ENCODE measurements at places on chromosomes 2 and 18.

GRCh38 chr18:48121752-48122151 lies 191.3 kb upstream of the SMAD2 start:
- no peak for DNase-seq

DNA sequence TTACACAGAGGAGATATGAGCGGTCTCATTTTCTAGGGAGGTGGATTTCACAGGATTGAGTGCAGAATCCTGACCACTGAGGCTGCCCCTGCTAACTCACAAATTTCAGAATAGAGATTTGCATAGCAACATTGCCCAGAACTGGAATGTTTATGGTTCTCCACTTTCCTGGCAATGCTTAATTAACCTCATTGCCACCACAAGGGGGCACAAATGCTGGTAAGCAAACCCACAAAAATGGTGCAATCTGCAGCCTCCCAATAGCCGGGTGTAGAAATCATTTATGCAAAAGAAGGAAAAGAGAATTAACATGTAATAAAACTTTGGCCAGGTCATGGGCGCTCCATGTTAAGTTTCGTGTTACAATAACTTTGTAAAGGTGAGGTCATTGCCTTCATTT lies 112.4 kb downstream of the CYRIA start:
- DNase-seq: peak; percentile 11

GRCh38 chr2:72943540-72944395 lies 26.4 kb downstream of the EMX1 start:
- no peak for DNase-seq

- no peak for DNase-seq
These were observed 109.9 kb upstream of the MAP4K3 start for GRCh38 chr2:39546937-39547336.

DNA sequence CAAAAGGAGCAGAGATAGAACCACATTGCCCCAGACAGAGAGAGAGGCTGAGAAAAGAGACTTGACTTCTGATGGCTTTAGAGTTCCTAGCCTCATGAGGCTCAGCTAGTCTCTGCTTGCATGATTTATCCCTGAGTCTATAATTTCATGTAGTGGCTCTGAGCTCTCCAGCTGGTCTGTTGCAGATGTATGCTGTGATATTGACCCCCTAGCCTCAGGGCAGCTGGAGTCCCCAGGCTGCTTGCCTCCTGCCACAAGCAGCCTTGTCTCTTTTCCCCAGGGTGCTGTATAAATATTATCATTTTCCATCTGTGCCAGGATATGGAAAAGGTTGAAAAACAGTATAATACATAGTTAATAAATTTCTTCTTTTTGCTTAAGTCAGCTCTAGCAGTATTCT lies 467.6 kb upstream of the CWC22 start:
- no peak for DNase-seq

DNA sequence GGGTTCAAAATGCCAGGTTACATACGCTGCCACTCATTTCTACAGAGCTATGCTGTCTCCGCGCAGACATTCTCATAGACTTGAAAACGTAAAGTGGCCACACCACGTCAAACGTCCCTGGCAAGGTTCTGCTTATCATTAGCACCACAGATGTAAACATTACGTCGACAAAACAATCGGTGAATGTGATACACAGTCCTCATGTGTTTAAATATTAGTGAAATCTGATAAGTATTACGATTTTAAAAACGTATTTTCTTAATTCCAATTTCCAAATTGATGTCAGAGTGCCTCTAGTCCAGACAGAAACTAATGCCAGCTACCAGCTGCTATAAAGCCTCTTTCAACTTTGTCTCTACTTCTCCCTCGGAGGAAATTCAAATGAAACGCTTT lies 1.2 kb downstream of the STK17B start:
- peak; percentile 76 for DNase-seq

DNA sequence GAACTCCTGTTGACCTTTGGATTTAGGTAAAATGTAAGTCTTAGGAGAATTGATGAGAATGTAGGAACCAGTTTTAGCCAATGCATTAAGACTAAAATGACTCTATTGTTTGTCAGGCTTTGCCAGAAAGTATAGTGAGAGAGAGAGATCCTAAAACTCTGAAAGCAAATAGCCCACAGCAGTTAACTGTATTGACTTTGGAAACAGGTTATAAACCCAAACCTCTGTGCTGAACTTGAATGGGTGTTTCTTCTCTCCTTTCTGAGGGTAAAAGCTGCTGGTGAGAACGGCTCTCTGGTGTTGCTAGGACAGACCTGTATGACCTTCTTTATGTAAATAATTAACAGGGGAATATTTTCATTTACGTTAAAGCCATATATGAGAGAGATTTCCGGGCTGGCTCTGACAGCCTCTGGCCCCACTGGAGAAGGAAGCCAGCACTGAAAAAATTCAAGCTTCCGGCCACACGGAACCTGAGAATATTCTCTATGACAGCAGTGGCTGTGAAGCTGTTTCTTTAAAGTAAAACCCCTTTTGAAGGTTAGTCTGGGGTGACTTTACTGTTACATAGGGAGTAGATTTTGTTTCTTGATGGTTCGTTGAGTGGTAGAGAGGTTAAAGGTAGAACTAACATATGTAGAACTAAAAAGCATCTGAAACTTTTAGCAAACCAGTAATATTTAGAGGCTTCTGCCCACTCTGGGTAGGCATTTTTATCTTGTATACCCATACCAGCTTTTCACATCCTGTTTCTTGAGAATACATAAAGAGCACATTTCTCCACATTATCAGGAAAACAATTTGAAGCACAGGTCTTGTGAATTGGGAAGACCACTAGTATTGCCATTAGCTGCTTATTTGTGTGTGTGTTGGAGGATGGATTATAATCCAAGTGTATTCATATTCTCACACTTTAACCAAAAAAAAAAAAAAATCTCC lies 123.8 kb downstream of the SPTBN1 start:
- peak; percentile 70 for DNase-seq

DNA sequence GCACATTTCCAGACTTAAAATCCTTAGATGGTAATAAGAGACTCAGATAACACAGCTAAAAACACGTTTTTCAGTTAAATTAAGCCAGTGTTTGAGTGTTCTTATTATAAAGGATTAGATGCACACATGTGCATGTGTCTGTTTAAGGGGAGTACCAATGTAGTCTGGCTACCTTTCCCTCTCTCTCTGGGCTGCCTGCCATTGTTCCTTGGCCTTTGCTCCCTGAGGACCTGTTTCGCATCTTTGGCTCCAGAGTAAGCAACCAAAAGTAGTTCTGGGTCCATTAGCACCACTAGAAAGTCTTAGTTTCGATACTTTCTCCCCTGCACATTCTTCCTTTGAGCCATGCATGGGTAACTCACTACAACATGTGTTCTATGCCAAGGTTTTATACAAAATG lies 228.3 kb downstream of the TPGS2 start:
- no peak for DNase-seq

- no peak for DNase-seq
These were observed 104.4 kb downstream of the LIPG start for GRCh38 chr18:49666045-49666775.

- DNase-seq: no peak
These were observed 672.9 kb upstream of the ACVR2A start for GRCh38 chr2:147171941-147172340.

DNA sequence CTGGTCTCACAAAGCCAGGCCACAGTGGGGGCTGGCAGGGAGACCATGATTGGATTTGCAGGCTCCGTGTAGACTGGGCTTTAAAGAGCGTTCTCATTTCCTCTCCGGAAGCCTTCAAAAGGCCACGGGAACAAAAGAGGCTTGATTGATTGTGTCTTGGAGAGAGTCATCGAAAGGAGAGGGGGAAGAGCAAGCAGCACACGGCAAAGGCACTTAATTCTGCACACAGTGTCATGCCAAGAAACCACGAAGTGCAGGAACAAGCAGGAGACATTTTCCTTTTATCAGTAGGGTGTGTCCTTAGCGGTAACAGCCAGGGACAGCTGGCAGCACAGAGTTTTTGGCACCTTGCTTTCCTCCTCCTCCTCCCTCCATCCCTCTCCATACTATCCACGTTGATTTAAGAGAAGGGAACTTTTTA lies 47.7 kb downstream of the GLI2 start:
- DNase-seq: no peak

DNA sequence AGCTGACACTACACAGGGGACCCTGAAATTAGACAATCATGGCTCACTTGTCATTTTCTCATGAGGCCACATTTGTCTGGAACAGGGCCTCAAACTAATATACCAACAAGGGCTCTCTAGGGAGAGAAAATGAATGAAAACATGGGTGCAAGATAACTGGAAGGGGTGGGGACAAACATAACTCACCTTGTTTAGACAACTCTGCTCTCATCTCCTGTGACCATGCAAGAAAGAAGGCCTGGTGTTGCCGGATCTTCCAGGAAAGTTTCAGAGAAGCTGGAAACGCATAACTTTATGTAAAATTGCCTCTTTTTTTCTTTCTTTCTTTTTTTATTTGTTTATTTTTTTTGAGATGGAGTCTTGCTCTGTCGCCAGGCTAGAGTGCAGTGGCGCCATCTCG lies 80.4 kb upstream of the SPRED2 start:
- no peak for DNase-seq

DNA sequence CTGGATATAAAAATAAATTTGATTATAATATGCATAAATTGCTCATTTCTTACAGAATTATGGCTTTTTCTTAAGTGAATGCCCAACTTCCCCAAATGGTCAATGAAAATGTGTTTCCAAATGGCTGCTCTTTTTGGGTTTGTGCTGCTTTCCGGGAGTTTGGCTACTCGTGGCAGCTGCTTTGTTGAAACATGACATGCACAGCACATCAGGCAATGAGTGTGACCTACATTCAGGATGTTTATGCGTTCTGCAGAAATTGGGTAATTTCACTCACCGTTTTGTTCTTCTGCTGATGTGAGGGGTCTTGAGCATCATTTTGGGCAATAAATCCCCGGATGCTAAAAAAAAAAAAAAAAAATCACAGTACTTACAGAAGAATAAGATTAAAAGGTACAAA lies 825.0 kb upstream of the KLHL29 start:
- no peak for DNase-seq

DNA sequence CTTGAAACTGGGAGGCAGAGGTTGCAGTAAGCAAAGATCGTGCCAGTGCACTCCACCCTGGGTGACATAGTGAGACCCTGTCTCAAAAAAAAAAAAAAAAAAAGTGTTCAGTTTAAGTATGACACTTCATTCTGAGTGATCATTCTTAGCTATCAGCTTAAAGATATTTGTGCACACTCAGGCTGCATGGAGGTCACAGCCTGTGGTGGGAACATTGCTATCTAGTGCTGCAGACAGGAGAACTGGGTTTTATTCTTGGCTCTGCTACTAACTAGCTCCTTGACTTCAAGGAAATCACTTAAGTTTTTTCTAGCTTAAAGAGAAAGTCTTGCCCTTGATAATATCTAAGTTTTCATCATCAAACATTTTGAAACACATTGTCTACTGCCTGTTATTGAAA lies 391.3 kb upstream of the CDH7 start:
- DNase-seq: no peak

- DNase-seq: no peak
These were observed 106.8 kb downstream of the ARHGAP28 start for GRCh38 chr18:6836331-6836730.

DNA sequence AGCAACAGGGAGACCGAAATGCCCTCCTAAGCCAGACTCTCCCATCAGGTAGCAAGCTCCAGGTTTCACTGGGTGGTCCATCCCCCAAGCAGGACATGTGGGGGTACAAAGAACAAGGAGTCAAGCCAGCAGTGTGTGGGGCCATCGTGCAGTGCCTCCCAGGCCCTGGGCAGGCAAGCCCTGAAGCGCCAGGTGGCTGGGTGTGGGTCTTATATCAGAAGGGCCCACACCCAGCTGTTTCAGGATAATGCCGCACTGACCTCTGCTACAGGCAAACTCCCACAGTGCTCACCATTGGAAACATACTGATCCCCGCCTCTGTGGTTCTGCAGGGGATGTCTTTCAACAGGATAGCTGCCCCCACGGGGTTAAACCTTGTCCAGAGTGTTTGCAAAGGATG lies 174.2 kb upstream of the SMAD2 start:
- DNase-seq: no peak

- no peak for DNase-seq
These were observed 47.5 kb downstream of the DNER start for GRCh38 chr2:229666811-229667210.

DNA sequence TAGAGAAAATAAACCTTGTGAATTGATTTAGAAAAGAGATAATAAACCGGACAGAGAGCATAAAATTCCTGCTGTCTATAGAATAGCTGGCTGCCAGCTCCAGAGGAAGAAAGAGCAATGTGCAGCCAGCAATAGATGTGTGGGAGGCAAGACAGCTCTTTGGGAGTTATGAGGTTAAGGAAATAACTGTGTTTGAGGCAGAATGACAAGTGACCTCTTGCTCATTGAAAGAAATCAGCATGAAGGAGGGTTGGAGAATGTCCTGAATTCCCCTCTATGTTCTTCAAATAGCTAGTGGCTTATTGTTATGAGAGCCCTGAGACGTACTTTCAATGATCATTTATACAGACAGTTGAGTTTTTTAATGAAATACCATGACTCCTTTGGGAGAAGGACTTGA lies 1009.9 kb upstream of the NXPH2 start:
- no peak for DNase-seq

- DNase-seq: no peak
These were observed 668 bp downstream of the NFU1 start for GRCh38 chr2:69436596-69436937.

DNA sequence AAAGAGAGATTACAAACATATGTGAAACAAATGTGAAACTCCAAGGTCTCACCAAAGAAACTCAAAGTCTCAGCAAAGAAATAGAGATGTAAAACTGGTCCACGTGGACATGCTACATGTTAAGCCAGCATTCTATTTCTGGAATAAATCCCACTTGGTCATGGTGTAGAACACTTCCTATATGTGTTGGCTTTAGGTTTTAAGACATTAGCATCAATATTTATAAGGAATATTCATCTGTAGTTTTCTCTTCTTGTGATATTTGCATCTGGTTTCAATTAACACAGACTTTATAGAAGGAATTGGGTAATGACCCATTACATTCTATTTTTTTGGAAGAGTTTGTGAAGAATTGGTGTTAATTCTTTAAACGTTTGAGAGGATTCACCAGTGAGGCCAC lies 133.1 kb downstream of the COPS8 start:
- no peak for DNase-seq

DNA sequence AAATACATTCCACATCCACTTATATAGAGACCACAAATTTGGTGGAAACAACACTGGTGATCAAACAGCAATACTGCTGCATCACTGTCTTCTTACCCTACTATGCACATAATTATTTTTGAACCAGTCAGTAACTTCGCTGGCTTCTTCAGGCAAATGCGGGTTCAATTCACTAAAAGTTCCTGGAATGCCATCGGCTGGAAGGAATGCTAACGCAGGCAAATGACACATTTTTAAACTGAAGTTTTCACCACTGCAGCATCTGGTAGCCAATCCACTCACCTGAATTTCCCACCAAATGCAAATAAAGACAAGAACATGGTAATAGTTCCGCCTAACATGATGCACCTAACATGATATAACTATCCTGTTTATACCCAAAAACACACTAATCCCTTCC lies 10.0 kb upstream of the HDHD2 start:
- no peak for DNase-seq

- DNase-seq: no peak
These were observed 18.7 kb downstream of the ELAC1 start for GRCh38 chr18:50986360-50987087.

All from CD4-positive, alpha-beta T cell treated with Interleukin-12 subunit alpha and Interleukin-12 subunit beta, for 1 hour (primary cell).